Progenitor cell of endocrine pancreas (in vitro differentiated cells): ENCODE measurements at places on chromosomes 12 and 14.

DNA sequence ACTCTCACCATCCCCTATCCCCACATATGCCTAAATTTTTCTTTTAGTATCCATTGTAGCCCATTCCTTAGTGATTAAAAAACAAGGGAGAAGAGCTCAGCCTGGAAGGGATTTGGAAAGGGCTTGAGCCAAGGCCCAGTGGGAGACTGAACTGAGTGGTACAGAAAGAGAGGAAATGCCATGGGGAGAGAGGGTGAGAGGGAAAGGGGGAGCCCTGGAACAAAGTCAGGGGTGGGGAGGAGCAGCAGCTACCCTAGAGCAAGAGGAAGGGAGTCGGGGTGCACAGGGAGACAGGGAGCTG, 2.6 kb upstream of the ATN1 start:
- no peak for DNase-seq

- DNase-seq: no peak
Observed at GRCh38 chr12:103442822-103443221, 52.9 kb downstream of the C12orf42 start.

- no peak for DNase-seq
Observed at GRCh38 chr12:10186299-10186698, 7.5 kb downstream of the TMEM52B start.

GRCh38 chr12:63764481-63764880, 15.2 kb upstream of the RXYLT1 start:
- DNase-seq: no peak

DNA sequence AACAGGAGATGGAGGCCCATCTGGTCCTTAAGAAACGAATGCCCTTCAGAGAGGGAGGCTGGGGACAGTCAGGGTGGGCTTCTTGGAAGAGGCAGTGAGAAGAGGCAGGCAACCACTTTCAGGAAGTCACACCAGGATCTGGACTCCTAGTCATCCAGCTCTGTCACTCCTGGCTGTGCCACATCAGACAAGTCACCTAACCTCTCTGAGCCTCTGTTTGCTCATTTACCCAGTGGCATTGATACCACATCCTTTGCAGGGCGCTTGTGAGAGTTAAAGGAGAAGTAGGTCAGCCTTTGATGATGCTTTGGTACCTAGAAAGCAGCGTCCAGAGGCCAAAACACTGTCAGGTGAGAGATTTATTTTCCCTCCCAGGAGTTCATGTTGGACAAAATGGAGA, 11.1 kb downstream of the CCDC197 start:
- no peak for DNase-seq

- no peak for DNase-seq
Observed at GRCh38 chr12:88623777-88624548, 43.7 kb upstream of the KITLG start.

DNA sequence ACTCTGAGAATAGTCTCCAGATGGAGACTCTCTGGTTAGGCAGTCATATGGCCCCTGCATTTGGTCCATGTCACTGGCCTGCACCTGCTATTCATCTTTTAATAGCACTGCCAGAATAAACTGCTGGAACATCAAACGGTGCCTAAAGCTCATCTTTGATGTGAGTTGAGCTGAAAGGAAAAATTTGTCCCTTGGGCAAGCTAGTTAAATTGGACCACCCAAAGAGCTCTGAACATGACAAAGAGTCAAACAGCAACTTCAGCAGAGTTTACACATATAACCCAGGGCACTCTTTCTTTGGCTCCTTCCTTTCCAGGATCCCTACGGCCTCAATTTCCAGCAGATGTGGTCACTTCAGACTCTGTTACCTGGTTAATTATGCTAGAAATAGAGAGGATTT, 269.9 kb downstream of the RPL10L start:
- DNase-seq: no peak

GRCh38 chr12:69906411-69907216, 81.6 kb downstream of the MYRFL start:
- DNase-seq: no peak

DNA sequence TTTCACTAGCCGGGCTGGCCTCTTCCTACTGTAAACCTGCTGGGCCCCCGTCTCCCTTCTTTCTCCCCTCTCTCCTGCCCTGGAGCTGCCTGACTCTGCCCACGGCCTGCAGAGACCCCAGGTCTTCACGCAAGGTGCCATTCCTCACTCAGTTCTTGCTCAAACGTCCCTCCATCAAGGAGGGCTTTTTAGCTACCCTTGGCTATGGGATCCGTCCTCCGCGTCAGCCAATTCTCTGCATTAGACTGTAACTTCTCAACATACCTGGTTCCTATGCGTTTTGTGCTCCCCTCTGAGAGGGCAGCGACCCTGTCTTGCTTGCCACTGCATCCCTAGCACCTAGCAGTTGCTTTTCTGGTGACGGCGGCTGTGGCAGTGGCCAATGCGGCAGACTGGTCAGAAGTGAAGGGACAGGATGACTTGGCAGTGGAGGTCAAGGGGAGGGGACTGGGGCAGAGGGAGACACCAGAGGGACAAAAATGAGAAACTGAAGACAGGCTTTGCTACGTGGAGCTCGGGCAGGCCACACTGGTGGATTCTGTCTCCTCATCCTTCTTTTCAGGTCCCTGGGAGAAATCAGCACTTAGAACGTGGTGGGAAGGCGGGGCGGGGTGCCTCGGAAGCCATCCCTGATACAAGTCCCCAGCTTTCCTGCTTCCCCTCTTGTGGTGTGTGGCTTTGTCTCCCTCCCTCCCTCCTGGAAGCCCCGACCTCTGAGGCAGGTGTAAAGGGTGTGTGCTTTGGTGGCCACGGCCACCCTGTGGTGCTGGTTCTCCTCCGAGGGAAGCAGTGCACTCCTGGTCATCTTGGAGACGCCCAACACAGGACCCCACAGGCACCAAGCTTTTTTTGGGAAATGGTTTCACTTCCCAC, 1.8 kb downstream of the B3GNT4 start:
- DNase-seq: no peak

GRCh38 chr14:34650786-34651584, 21.0 kb upstream of the SNX6 start:
- DNase-seq: no peak

GRCh38 chr12:95055057-95055456, 18.4 kb downstream of the NR2C1 start:
- no peak for DNase-seq

GRCh38 chr12:90940872-90941499, 14.0 kb downstream of the CCER1 start:
- DNase-seq: no peak

GRCh38 chr12:95858451-95859343, at the start of gene SNRPF:
Gene SNRPF (plus strand): TSS chr12:95858952. CDS start chr12:95859074, 122 bp downstream.
- peak; percentile 90 for DNase-seq

- DNase-seq: peak; percentile 34
Observed at GRCh38 chr12:123532808-123533649, 490 bp downstream of the RILPL1 start.

- DNase-seq: no peak
Observed at GRCh38 chr12:40324261-40324660, 99.5 kb downstream of the LRRK2 start.

GRCh38 chr12:104588921-104589590, 132.3 kb downstream of the CHST11 start:
- DNase-seq: no peak

DNA sequence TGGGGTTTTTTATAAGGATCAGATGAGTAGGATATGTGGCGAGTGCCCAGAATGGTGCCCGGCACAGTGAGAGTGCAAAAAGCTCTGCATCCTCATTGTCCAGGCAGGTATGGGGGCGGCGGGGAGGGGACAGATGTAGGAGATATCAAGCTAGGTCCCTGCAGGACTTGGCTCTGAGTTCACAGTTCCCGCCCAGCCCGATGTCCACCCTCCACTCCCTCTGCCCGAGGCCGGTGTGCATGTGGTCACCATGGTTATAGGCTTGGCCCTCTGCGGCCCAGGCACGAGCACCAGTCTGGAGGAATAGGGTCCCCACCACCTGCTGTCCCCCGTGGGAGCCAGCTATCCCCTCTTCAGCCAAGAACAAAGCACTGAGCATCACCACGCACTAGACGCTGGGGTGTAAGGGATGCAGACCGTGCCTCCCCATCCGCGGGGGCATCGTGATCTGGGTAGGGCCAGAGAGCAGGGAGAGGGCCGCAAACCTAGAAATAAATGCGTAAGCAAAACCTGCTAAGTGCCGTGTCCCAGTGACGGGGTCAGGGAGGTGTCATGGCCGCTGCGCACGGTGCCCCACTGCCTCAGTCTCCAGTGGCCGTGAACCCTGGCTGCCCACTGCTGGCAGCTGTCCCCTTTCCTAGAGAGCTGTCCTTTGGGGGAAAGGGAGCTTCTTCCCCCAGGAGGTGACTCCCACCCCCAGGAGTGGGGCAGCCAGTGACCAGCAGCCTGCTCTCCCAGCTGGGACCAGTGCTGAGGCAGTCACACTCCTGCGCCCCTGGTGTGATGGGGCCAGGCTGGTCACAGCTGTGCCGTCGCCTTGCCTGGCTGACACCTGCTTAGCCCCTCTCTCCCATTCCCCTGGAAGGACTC, 12.0 kb downstream of the RFLNA start:
- no peak for DNase-seq

DNA sequence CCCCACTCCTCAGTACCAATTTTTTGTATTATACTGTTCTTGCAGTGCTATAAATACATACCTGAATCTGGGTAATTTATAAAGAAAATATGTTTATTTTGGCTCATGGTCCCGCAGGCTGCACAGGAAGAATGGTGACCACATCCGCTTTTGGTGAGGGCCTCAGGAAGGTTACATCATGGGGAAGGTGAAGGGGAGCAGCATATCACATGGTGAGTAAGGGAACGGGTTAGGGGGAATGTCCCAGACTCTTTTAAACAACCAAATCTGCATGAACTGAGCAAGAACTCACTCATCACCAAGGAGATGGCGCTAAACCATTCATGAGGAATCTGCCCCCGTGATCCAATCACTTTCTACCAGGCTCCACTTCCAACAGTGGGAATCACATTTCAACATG, 40.0 kb downstream of the OSBPL8 start:
- no peak for DNase-seq

DNA sequence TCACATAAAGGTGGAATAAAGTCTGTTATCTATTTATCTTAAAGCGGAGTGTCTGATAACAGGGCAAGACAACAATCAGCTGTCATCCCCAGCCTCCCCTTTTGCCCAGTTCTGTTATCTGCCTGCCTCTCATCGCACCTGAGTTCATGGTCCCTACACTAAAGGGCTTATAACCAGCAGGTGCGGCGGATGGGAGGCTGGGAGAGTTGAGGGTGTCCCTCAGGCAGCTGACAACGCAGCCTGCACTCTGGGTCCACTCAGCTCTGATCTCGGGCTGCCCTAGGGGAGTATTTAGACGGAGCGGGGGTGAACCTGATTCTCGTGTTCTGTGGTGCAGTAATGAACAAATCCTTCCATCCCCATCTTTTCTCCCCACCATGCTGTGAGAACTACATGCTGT, 34.0 kb upstream of the JDP2 start:
- no peak for DNase-seq

- no peak for DNase-seq
Observed at GRCh38 chr12:131917711-131918306, 11.3 kb upstream of the PUS1 start.

DNA sequence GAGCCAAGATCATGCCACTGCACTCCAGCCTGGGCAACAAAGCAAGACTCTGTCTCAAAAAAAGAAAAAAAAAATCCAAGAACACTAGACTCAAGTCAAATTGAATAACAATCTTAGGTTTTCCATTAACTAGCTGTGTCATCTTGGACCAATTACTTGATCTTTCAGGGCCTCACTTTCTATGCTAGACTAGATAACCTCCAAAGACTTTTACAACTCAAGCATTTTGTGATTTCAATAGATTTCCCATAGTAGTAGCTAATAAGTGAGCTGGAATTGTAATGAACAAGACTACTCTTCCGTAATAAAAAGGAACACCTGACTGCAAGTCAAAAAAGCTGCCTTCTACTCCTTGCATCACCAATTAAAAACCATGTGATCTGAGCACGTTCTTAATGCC, 127.0 kb upstream of the SSTR1 start:
- DNase-seq: no peak

GRCh38 chr12:80241576-80242273, 142.4 kb downstream of the OTOGL start:
- no peak for DNase-seq

DNA sequence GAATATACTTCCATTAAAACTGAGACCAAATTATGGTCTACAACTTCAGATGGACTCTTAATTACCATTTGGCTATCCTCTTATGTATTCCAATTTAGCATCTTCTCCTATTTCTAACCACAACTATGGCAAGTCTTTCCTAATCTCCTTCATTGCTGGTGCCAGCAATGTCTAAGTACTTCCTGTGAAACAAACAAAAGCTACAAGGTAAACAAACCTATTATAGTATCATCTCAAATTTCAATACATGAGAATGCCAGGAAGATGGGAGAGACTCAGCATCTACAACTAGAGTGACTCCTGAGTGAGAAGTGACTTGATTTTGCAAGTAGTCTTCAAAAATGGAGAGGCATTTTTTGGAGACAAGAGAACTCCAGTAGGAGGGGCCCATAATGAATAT, 202.9 kb upstream of the ATXN7L3B start:
- DNase-seq: no peak

DNA sequence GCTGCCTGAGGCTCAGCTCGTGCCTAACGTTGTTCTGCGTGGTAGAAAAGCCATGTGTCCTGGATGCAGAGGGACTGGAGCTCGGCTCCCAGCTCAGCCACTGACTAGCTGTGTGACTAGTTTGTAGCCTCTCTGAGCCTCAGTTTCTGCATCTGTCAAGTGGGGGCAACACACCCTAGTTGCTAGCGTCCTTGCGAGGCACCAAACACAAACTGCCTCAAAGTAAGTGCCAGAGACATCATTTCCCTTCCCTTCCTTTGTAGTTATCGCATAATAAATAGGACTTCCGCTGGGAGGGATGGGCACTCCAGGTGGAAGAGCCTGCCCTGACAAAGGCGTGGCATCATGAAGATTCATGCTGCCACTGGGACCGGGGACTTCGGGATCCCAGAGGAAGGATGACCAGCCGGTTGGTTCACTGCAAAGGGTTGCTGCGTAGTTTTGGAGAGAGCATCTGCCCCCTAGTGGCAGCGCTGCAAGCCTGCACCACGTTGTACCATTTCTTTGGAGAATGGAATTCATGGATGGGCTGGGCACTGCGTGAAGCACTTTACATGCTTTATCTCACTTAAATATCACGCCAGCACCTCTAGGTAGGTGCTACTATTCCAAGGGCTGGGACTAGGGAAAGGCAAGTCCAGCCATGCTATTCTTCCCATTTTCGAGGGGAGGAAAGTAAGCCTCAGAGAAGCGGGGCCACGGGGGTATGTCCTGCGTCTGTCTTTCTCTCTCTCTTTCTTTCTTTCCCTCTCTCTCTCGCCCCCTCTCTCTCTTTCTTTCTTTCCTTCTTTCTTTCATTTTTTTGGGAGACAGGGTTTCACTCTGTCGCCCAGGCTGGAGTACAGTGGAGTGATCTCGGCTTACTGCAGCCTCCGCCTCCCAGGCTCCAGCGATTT, 4.6 kb downstream of the CCDC197 start:
- peak; percentile 32 for DNase-seq
